ENCODE measurements at places on chromosomes 1 and 21.

- DNase-seq, result no peak
These were observed 118.8 kb upstream of the IVNS1ABP start for GRCh38 chr1:185435696-185436379.

GRCh38 chr1:206886831-206887230 lies 10.4 kb upstream of the IL24 start:
- DNase-seq, result no peak

GRCh38 chr21:14844001-14844400 lies 220.8 kb downstream of the NRIP1 start:
- no peak for DNase-seq

GRCh38 chr1:76510672-76511557 lies 356.4 kb upstream of the ST6GALNAC5 start:
- DNase-seq, result no peak

DNA sequence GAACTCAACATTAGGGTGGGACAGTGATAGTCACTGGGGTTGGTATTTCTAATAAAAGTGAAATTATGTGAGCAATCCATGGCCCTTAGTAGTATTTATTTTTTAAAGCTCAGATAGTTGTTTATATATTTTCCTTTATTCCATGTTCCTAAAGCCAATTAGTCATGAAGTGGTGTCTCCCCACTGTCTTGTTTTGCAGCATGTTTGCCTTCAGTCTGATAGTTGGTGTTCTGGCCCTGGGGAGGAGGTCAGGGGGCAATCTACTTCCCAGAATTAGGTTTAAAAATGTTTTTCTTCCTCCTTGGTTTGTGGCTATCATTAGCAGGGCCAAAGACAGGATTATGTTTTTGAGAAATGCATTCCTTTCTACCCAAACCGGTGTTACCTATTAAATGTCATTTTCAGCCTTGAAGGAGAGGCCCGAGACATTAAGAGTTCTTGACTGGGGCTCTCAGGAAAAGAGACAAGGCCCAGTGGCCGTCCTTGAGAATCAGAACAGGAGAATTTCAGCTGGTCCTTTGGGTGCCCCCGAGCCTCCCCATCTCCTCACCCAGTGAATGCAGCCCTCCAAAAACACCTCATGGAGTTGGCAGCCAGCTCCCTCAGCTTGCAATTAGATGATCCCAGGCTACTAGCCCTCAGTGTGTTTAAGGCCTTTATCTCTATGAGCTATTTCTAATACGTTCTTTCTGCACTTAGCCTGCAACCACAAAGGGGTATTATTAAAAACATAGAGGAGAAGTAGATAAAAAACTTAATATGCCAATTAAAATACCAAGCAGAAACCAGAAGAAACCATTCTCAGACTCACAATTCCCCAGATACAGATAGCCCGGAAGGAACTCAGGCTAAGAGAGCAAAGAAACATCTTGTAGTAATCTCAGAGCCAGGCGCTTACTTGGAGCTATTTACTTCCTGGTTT lies 71.3 kb upstream of the NGF start:
- no peak for DNase-seq

- DNase-seq, result no peak
These were observed 73.8 kb downstream of the HSF2BP start for GRCh38 chr21:43585514-43585913.

- no peak for DNase-seq
These were observed 42.5 kb upstream of the MTF1 start for GRCh38 chr1:37901893-37902225.

GRCh38 chr1:28417441-28417922 lies 47.9 kb downstream of the PHACTR4 start:
- DNase-seq, result no peak

GRCh38 chr1:10045480-10046355 lies 13.0 kb downstream of the UBE4B start:
- DNase-seq, result no peak

GRCh38 chr1:1299686-1300351 lies 7.9 kb downstream of the ACAP3 start:
- no peak for DNase-seq

GRCh38 chr21:41753006-41753898 lies 13.6 kb downstream of the RIPK4 start:
- no peak for DNase-seq

Measured in activated CD8-positive, alpha-beta memory T cell treated with anti-CD3 and anti-CD28 coated beads for 4 hours (primary cell).